ENCODE measurements at places on chromosomes 7 and 10.
A peak's percentile ranks its signal among the peaks of the same experiment; 100 is the strongest.

DNA sequence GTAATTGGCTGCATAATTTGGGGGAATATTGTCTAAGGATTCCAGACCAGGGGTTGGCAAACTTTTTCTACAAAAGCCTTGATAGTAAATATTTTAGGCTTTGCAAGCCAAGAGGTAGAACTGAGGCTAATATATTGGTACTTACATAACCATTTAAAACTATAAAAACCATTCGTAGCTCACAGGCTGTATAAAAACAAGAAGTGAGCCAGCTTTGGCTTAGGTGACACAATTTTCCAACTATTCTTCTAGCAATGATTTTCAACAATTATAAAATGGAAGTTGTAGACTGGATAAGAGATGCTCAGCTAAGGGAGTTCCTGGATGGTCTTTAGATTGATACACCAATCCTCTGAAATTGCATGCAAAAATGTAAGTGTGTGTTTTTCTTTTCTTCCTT lies 1.4 kb downstream of the GPR141 start:
- peaks cover 34% of the 10 kb centered on the region for H3K4me1 ChIP-seq
- no peak overlapping the region for H3K4me3 ChIP-seq
- no peak overlapping the region for H3K27ac ChIP-seq
- DNase-seq = no peak
- H3K27me3 ChIP-seq = peaks cover 15% of the 10 kb centered on the region

GRCh38 chr10:84267503-84268126 lies 22.8 kb downstream of the RGR start:
- no peak overlapping the region for H3K4me3 ChIP-seq
- peak; percentile 64 for DNase-seq
- H3K4me1 ChIP-seq = peaks cover 21% of the 10 kb centered on the region
- H3K27ac ChIP-seq = no peak overlapping the region

DNA sequence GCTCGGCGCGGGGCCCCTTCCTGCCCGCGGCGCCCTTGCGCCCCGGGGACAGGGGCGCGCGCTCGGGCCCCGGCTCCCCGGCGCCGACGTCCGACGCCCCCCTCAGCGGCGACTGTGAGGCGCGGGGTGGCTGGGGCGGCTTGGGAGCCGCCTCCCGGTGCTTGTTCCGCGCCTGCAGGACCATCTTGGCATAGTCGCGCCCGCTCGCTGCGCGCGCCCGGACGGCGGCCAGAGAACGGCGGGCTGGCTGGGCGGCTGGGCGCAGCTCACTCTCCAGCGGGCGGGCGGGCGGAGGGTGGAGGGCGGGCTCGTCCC lies at the start of gene DPY19L1:
Gene DPY19L1, minus strand, starts transcription at position 275 of the 315 bp plus-strand sequence. Its CDS starts 91 bp downstream, at position 184.
- DNase-seq = no peak
- H3K27ac ChIP-seq = peak within 1 kb of the TSS; percentile 89
- peak within 1 kb of the TSS; percentile 93 for H3K4me3 ChIP-seq
- peaks cover 30% of the 10 kb centered on the region for H3K4me1 ChIP-seq

DNA sequence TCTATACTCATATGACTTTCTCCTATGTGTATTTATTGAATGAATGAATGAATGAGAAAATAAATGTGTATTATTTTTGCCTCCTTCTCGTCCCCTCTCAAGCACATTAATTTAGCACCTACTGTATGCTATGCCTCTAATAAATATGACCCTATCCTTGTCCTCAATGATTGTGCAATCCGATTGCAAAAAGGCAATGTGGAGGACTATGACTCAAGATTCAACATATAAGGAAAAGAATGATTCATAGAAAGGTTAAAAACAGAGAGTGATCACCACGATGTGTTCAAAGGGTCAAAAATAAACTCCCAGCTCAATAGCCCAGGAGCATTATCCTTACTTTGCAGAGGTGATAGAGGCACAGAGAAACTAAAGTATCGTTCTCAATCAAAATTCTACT lies 322.8 kb upstream of the SORCS1 start:
- H3K4me1 ChIP-seq = no peaks in the 10 kb centered on the region
- H3K27me3 ChIP-seq = no peaks in the 10 kb centered on the region
- DNase-seq = no peak
- no peak overlapping the region for H3K4me3 ChIP-seq

DNA sequence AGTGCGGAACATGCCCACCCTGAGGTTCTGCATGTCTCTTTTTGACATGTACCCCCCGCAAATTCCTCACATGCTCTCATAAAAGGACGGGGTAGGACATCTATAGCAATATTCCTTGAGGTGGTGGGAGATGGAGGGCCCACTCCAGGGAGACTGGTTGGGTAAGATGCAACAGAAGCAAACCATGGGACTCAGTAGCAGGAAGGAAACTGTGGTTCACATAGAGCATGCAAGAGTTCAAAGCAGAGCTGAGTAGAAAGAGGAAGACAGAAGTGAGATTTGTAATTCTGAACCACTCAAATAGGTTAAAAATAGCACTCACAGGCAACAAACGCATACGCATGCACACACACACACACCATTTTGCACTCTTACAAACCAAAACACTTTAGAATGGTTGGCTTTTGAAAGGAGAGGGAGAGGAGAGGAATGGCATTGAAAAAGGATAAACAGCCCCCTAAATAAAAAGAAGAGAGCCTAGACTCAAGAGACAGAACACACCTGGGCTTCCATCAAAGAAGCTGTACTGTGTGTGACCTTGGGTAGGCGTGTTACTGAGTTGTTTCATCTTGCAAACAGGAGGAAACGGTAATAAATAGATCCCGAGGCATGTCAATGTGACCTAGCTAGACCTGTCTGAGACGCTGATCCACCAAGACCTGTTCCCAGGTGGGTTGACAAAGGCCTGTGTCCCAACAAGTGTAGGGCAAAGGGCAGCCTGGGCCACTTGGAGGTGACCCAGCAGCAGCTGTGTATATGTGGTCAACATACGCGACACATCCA lies 77.6 kb upstream of the LRRC4 start:
- H3K4me1 ChIP-seq = peaks cover 85% of the 10 kb centered on the region
- H3K27me3 ChIP-seq = no peaks in the 10 kb centered on the region
- H3K36me3 ChIP-seq = no peaks in the 10 kb centered on the region
- peak; percentile 81 for DNase-seq

GRCh38 chr7:103985565-103986126 lies 3.8 kb downstream of the RELN start:
- peaks cover 12% of the 10 kb centered on the region for H3K4me1 ChIP-seq
- no peak overlapping the region for H3K4me3 ChIP-seq
- no peak for DNase-seq
- no peaks in the 10 kb centered on the region for H3K36me3 ChIP-seq
- peaks cover 22% of the 10 kb centered on the region for H3K27me3 ChIP-seq

GRCh38 chr10:17216217-17216900 lies 11.7 kb upstream of the VIM start:
- H3K36me3 ChIP-seq = peaks cover 7% of the 10 kb centered on the region
- peak overlapping the region; percentile 54 for H3K27ac ChIP-seq
- no peaks in the 10 kb centered on the region for H3K27me3 ChIP-seq
- H3K4me3 ChIP-seq = no peak overlapping the region
- no peak for DNase-seq

- H3K4me1 ChIP-seq = no peaks in the 10 kb centered on the region
- DNase-seq = no peak
- no peaks in the 10 kb centered on the region for H3K27me3 ChIP-seq
- H3K27ac ChIP-seq = no peak overlapping the region
- peaks cover 71% of the 10 kb centered on the region for H3K36me3 ChIP-seq
- no peak overlapping the region for H3K4me3 ChIP-seq
Measured at GRCh38 chr7:5345171-5345570, 62.4 kb downstream of the SLC29A4 start.
